Thyroid gland (tissue), 4 donors: ENCODE measurements at places on chromosomes 12 and 14. TPM values are rescaled to one million over a fixed set of nuclear protein-coding genes. Genes with fewer than 3 reads are reported as not detected.

FAM186B gene
- 2.1 TPM for total RNA-seq

SLC10A1 gene
- not detected for total RNA-seq

UNC79 gene
- total RNA-seq = 0.13 TPM

TAS2R42 gene
- not detected for total RNA-seq

GRCh38 chr14:71776471-71777360 lies 155.5 kb upstream of the RGS6 start:
- no peak overlapping the region for H3K27ac ChIP-seq
- H3K36me3 ChIP-seq = no peaks in the 10 kb centered on the region
- H3K4me3 ChIP-seq = no peak overlapping the region
- no peaks in the 10 kb centered on the region for H3K27me3 ChIP-seq

GRCh38 chr14:55867311-55867710 lies 250.9 kb upstream of the PELI2 start:
- H3K27ac ChIP-seq = no peak overlapping the region
- no peaks in the 10 kb centered on the region for H3K36me3 ChIP-seq
- DNase-seq = no peak
- no peaks in the 10 kb centered on the region for H3K4me1 ChIP-seq
- no peaks in the 10 kb centered on the region for H3K27me3 ChIP-seq
- H3K4me3 ChIP-seq = no peak overlapping the region

DNA sequence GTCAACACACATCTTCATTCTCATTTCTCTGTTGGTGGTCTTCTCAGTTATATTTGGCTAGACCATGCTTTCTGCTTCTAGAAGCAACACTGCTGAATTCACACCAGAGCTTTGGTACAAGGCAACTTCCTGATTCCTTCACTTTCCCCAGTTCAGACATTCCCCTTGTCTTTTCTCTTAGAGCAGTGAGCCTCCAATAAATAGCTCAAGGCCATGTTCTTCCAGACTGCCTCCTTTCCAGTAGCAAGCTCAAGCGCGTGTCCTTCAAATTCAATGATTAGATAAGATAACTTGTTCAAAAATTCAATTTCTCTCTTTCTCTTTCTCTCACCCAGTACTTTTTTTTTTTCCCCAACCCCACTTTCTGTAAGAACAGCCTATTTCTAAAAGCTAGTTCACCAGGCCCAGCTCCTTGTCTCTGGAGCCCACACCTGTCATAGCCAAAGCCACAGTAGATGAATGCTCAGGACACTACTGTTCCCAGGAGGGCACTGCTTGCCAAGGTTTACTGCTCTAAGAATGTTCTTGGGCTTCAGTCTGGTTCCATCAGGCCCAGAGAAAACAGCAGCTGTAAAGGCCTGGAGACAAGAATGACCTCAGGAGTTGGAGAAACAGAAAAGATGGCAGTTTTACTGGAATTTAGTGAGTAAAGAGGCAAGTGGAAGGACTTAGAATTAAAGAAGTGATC lies 17.7 kb downstream of the TBK1 start:
- peaks cover 22% of the 10 kb centered on the region for H3K36me3 ChIP-seq
- H3K27ac ChIP-seq = no peak overlapping the region
- no peaks in the 10 kb centered on the region for H3K4me1 ChIP-seq
- DNase-seq = no peak
- H3K27me3 ChIP-seq = no peaks in the 10 kb centered on the region
- no peak overlapping the region for H3K4me3 ChIP-seq
